Suprapubic skin (tissue), 4 donors: ENCODE measurements at places on chromosomes 5 and 9.

DNA sequence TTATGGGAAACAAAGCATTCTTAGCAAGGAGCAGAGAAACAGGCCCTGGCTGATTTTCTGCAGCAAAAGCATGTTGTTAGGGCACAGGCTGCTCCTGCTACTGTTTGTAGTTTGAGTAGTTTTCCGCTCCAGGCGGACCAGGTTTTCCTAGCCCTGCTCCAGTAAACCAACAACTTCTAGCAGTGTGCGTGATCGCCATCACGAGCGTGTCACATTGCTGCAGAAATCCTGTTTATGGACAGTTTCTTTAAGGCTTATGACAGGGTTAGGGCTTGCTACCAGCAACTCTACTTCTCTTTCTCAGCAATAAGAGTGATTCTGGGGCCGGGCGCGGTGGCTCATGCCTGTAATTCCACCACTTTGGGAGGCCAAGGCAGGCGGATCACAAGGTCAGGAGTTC, 803.9 kb upstream of the CDH10 start:
- DNase-seq = no peak
- H3K27ac ChIP-seq = peak overlapping the region; percentile 16
- no peaks in the 10 kb centered on the region for H3K27me3 ChIP-seq
- H3K4me1 ChIP-seq = no peaks in the 10 kb centered on the region

DNA sequence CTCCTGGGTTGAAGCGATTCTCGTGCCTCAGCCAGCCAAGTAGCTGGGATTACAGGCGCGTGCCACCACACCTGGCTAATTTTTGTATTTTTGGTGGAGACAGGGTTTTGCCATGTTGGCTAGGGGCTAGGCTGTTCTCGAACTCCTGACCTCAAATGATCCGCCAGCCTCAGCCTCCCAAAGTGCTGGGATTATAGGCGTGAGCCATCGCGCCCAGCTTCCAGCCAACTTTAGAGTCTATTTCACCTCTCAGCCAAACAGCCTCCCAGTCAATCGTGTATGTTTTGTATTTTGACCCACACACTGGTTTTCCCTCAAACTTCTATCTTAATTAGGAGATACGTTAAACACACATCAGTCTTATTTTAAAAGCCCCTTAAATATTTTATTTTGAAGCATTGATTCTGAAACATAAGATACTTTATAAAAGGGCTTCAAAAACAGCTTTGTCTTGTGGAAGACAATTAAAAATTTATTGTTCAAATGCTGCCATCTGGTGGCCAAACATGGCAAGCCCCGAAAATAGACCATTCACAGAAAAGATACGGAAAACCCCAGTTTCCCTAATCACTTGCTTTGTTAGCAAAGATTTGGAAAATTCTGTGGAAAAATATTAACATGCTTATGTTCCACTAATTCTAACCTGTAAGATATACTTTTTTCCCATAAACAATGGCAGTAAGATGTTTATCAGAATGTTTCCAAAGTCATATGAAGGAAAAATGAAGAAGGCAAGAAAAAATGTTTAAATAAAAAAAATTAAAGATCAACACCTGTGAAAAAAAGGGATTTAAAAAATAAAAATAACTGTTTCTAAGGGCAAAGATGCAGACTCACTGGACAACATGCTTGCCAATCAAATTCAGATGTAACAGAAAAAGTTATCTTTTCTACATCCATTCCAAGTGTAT, 33.1 kb downstream of the APTX start:
- no peaks in the 10 kb centered on the region for H3K4me1 ChIP-seq
- H3K27me3 ChIP-seq = no peaks in the 10 kb centered on the region
- H3K36me3 ChIP-seq = peaks cover 20% of the 10 kb centered on the region
- no peak overlapping the region for H3K4me3 ChIP-seq
- H3K27ac ChIP-seq = no peak overlapping the region

DNA sequence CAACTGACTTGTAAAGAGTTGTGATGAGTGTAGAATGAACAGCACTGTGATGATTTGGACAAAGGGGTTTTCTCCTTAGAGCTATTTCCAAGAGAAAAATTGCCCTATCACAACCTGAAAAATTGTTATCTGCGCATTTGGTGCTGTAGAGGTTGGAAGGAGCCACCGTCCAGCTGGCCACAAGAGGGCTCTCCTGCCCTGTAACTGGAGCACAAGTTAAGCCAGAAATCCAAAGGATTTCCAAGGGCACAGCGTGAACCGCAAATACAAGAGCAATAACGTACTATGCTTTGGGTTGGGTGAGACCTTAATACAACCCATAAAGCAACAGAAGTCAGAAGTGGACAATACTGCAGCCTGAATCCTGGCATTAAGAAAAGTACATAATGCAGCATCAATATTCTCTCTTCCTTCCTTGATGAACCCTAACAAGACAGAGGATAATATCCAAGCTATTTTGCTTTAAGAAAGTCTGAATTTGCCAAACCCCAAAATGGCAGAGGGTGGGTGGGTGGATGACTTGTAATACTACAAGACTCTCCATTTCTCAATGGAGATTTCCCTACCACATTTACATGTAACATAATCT, 56.8 kb upstream of the SMIM32 start:
- H3K27ac ChIP-seq = no peak overlapping the region
- H3K4me3 ChIP-seq = no peak overlapping the region
- H3K4me1 ChIP-seq = no peaks in the 10 kb centered on the region
- H3K27me3 ChIP-seq = no peaks in the 10 kb centered on the region
- DNase-seq = no peak

DNA sequence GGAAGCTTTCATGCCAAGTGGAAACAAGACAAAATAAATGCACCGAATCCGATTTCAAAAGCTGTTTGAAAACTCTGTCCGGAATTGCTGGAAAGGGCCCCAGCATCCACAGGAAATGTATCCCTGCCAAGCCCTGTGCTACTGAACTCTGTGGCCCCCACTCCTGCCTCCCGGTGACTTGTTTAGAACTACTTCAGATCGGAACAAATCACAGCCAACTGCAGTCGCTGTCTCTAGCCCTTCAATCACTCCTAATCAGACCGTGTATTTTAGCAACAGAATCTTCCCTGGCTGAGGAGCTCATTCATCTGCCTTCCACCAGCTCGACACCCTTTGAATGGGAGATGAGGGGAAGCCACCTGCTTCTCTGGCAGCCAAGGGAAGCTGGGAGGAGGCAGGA, 94.1 kb downstream of the KCNIP1 start:
- peaks cover 10% of the 10 kb centered on the region for H3K27me3 ChIP-seq
- no peak for DNase-seq
- H3K27ac ChIP-seq = no peak overlapping the region
- H3K36me3 ChIP-seq = no peaks in the 10 kb centered on the region

DNA sequence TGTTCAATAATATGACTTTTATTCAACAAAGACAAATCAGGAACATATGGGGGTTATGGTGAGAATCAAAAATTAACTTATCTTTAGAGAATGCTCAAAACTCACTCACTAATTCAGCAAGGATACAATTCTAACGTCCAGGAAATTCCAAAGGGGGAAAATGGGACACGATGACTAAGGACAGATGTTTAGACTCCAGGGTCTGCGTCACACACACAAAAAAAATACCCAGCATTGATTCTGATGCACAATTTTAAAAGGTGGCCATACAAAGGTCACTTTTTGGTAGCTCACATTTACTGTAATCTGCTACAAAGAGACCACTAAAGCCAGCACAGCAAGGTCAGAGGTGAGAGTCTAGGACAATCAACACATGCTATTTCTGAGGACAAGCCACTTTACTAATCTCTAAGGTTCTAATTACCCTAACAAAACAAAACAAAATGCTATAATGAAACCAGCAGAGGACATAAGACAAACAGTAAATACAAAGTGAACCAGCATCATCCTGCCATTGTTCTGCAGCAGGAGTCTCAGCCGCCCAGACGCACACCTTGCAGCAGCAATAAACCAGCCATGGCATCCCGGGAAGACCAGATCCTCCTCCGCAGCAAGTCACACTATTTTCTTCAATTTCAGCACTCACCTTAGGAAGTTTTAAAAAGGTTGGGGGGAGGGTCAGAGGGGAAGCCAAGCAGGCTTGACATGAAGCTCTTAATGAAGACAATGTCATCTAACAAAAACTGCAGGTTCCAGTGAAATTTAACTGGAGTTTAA, 57.8 kb downstream of the TTC39B start:
- DNase-seq = no peak
- H3K27ac ChIP-seq = no peak overlapping the region
- H3K4me1 ChIP-seq = peaks cover under 1% of the 10 kb centered on the region
- H3K27me3 ChIP-seq = no peaks in the 10 kb centered on the region

GRCh38 chr9:120970244-120970643, 43.6 kb upstream of the TRAF1 start:
- no peak for DNase-seq
- no peaks in the 10 kb centered on the region for H3K36me3 ChIP-seq
- peaks cover 8% of the 10 kb centered on the region for H3K4me1 ChIP-seq
- no peaks in the 10 kb centered on the region for H3K27me3 ChIP-seq
- H3K4me3 ChIP-seq = no peak overlapping the region

DNA sequence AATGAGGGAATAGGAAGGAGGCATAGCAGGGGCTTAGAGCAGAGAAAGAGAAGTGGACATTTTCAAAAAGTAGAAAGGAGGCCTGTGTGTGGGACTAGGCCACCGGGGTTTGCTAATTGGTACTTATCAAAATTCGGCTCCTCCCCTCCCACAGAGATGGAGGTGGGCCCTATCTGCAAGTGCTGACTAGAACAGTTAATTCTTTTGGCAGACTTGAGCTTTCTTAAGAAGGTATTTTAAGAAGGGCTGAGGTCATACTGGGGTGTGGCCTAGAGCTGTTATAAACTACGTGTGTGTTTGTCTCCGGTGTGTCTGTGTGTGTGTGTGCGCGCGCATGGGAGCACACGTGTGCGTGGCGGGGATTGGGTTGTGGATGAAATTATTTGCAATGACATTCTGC, 1086.5 kb downstream of the EFNA5 start:
- H3K27ac ChIP-seq = no peak overlapping the region
- no peaks in the 10 kb centered on the region for H3K27me3 ChIP-seq
- H3K4me1 ChIP-seq = no peaks in the 10 kb centered on the region
- no peak overlapping the region for H3K4me3 ChIP-seq
- no peak for DNase-seq
- no peaks in the 10 kb centered on the region for H3K36me3 ChIP-seq

DNA sequence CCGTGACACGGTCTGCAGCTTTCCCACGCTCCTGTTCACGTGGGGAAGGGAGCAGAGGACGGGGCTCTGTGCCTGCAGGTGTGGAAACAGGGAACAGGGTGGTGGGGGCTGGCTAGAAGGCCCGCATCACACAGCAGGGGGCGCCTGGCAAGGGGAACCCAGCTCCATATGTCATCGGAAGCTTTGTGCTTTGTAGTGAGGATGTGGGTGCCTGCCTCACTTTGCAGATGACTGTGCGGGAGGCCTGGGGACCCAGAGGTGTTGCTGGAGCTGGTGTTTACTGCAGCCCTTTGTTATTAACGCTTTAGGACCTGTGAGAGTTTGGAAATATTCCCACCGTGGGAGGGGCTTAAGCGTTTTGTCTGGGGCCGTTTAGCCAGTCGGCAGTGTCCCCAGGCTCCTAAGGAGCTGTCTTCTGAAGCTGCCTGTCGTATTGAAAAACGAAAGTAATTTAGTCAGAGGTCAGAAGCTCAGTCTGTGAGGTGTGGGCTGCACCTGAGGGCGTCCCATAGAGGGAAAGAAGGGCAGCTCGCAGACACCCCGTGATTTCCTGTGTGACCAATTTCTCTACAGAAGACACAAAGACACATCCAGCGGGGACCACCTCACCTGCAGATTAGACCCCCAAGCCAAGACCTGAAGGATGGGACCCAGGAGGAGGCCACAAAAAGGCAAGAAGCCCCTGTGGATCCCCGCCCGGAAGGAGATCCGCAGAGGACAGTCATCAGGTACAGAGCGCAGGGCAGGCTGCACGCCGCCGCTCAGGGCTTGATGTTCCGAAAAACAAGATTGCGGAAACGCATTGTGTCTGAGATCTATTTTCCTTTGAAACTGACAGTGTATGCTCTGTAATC, 9.1 kb downstream of the MAN1B1 start:
- no peak for DNase-seq
- H3K4me3 ChIP-seq = no peak overlapping the region
- H3K27ac ChIP-seq = no peak overlapping the region
- H3K4me1 ChIP-seq = no peaks in the 10 kb centered on the region

DNA sequence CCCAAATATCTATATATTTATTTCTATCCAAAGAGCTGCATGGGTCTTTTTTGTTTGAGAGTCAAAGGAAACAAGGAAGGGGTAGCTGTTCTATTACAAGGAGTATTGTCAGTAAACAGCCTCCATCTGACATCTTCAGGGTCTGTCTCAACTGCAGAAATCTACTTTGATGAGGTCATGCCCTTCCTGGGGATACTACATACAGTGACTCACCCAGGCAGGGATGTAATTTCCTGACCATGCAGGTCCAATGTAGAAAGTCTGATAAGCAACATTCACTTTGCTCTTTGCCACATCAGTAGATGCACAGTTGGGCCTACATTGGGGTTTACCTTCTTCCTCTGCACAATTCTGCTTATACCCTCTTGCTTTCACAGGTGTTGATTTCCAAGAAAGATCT, 165.5 kb downstream of the TLR4 start:
- no peaks in the 10 kb centered on the region for H3K36me3 ChIP-seq
- no peak overlapping the region for H3K4me3 ChIP-seq
- no peak overlapping the region for H3K27ac ChIP-seq
- no peaks in the 10 kb centered on the region for H3K4me1 ChIP-seq
- H3K27me3 ChIP-seq = no peaks in the 10 kb centered on the region

DNA sequence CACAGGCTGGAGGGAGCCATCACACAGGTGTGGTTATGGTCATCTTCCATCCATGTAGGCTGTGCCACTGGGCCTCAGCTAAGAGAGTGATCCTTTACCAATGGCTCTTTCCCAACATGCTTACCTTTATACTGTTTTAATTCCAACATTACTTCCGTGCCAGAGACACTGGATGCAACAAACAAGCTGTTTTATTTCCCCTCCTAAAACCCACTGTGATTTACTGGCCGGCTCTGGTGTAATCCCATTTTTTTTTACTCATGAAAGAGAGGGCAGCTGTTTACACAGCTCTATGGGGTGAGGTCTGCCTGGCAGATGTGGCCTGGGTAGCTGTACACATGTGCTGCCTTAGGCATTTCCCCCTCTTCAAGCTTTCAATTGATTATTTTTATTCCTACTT, 58.5 kb downstream of the MACROH2A1 start:
- no peaks in the 10 kb centered on the region for H3K4me1 ChIP-seq
- no peaks in the 10 kb centered on the region for H3K27me3 ChIP-seq
- no peak overlapping the region for H3K4me3 ChIP-seq
- no peak for DNase-seq

- H3K27me3 ChIP-seq = no peaks in the 10 kb centered on the region
- H3K4me3 ChIP-seq = no peak overlapping the region
- no peaks in the 10 kb centered on the region for H3K36me3 ChIP-seq
- H3K27ac ChIP-seq = no peak overlapping the region
- peaks cover 4% of the 10 kb centered on the region for H3K4me1 ChIP-seq
Observed at GRCh38 chr5:82656341-82656761, 378.2 kb upstream of the RPS23 start.

- H3K4me3 ChIP-seq = no peak overlapping the region
- no peaks in the 10 kb centered on the region for H3K4me1 ChIP-seq
- no peak for DNase-seq
- no peaks in the 10 kb centered on the region for H3K27me3 ChIP-seq
- no peaks in the 10 kb centered on the region for H3K36me3 ChIP-seq
Observed at GRCh38 chr5:170176916-170177315, 55.9 kb upstream of the C5orf58 start.

- no peak overlapping the region for H3K27ac ChIP-seq
Observed at GRCh38 chr5:127206320-127207113, 84.1 kb upstream of the MEGF10 start.
